ENCODE measurements at places on chromosomes 5 and 9.

- DNase-seq: no peak
Measured at GRCh38 chr9:93824386-93825294, 130.5 kb downstream of the BARX1 start.

DNA sequence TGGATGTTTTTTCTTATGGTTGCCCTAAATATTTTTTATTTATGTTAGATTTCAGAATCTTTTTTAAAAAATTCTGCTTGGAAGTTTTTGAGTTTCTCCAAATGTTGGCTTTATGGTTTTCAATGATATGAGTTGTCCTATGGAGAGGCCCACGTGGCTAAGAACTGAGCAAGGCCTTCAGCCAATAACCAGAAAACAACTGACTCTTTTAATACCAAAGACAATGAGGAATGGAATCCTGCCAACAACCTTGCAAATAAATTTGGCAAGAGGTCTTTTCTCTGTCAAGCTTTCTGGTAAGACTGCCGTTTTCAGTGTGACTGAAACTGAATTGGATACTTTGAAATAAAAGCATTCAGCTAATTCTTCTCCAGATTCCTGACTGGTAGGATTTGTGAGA, 1740.1 kb upstream of the WWC1 start:
- DNase-seq: no peak

DNA sequence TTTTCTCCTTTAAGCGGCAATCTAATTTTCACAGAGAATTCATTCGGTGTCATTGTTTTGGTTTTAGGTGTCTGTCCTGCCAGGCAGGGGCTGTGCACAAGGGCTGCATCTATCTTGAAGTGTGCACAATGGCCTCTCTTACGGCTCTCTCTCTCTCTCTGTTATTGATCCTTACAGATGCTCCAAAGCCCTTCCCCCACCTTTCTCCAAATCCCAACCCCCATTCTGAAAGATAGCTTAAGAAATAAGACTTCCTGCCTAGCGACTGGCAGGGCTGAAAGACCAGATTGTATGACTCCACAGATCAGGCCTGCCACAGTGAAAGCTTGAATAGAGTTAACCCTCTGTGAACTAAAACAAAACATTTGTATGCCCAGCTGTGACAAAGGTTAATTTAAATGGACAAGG, 86.5 kb upstream of the NR5A1 start:
- no peak for DNase-seq

DNA sequence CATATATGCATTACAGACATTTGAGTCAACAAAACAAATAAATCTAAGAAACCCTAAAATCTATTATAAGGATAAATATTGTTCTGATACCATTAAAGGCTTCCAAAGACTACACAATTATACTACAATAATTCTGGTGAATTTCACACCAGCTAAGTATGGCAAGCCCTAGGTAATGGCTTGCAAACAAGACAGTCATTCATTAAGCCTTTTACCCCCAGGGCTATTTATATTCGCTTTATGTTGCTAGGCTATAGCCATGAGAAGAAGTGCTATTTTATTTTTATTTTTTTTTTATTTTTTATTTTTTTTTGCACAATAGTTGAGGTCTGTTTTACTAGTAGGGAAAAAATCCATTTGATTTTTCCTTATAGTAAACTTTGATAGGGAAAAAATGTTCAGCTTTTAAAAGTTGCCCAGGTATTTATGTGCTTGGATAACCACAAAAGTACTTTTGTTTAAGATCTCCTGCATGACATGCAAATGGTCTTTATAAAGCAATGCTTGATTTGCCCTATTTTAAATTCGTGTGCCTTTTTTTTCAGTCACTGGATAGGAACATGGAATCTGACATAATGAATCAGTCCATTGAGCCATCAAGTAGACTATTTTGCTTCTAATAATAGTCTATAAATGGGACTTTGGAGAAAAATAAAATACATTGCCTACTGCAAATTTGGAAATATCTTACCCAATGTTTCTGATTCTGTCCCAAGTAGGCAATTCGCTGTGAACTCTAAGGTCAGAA, 946.3 kb upstream of the COX7C start:
- no peak for DNase-seq

DNA sequence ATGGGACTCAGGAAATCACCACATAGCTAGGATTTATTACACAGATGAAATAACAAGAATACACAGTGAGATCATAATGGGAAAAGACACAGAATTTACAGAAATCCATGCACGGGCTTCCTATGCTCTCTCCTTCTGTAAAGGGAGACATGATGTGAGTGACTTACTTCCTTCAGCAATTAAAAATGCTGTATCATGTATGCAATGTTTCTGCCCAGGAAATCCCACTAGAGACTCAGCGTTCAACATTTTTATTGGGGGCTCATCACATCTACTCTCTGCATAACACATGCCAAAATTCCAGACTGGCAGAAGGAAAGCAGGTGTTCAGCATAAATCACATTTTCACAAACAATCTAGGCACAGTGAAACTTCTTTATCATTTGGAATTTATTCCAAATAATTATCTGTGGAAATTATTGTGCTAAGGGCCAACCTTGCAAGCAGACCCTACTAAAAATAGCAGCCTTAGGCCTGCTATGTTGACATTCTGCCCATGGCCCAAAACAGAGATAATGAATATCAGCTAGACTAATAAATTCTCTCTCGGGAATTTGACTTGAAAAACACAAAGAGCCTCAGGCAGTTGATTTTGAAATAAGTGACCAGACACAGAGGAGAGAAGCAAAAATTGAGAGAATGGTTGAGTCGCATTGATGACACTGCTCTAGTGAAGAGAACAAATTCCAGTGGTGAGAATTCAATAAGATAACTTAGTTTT, 31.4 kb upstream of the SELENOP start:
- DNase-seq: no peak

DNA sequence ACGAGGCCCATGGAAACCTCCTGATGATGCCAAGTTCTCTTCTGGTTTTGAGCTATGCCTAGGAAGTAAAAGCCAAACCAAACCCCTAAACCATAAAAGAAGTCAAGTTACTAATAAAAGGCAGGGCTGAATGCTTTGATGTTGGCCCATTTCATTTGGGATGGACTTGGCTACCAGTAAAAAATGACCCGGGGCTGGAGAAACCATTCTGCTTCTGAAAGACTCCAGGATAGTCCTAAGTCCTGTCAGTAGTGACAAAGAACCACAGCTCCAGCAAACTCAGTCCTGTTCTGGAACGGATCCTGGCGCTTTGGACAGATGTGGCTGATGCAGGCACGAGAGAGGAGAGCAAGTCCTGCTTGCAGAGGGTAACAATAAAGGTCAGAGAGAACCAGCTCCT, 68.6 kb downstream of the SH3PXD2B start:
- DNase-seq: no peak

- no peak for DNase-seq
Measured at GRCh38 chr5:154520861-154521453, 42.9 kb upstream of the HAND1 start.

DNA sequence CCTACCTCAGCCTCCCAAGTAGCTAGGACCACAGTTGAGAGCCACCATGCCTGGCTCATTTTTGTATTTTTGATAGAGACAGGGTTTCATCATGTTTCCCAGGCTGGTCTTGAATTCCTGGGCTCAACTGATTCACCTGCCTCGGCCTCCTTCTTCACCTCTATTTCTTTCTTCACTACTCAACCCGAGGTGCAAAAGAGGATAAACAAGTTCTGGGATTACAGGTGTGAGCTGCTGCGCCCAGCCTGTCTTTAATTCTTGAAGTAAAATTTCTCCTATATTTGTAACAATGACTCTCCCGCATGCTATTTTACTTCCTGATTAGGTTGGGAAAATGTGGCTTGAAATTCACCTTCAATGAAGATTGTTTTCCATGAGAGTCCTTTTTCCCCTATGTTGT, 46.4 kb downstream of the CAST start:
- DNase-seq: no peak

DNA sequence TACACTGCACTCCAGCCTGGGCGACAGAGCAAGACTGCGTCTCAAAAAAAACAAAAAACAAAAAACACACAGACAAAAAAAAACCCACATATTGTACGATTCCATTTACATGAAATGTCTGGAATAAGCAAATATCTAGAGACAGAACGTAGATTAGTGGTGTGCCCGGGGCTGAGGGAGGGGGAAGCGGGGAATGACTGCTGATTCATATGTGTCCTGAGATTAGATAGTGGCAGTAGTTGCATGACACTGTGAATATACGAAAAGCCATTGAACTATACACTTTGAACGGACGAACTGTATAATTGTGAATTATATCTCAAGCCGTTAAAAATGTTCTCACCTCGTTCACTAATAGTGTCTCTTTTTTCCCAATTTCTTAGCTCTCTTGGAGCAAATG, 23.9 kb downstream of the FGF1 start:
- no peak for DNase-seq

- no peak for DNase-seq
Measured at GRCh38 chr5:119276978-119277377, 78.8 kb upstream of the TNFAIP8 start.

DNA sequence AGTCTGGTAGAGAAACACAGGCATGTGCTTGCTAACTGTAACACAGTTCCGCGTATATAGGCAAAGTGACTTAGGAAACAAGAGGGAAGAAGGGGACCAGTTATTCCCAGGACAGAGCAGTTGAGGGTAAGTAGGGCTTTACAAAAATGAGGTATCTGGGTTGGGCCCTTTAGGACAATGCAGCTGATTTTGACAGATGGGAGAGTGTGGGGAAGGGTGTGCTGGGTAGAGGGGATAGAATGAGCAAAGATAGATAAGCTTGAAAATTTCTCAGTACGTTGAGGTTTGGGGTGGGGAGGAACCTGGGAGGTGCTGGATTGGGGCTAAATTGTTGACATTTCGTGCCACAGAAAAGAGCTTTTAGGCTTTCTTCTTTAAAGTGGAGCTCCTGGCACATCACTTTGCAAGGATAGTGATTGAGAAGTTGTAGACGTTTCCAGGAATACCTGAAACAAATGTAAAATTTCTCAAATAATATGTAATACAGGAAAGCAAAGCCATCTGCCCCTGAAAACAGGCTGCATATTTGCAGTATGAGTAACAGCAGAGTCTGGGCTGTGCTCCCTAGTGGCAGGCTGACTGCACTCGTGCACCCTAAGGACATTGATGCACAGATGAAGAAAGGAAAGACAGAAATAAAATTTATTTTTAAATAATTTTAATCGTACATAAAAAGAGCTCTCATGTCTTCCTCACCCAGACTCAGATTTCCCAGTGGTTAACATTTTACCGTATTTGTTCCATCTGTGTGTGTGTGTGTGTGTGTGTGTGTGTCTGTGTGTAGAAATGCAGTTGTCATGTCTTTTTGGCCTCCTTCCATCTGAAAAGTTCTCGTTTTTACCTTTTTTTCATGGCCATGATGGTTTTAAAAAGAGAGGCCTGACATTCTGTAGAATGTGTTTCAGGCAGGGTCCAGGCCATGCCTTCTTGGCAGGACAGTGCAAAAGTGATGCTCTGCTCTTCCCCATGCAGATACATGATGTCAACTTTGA, 144.9 kb upstream of the DMRT1 start:
- no peak for DNase-seq

GRCh38 chr5:74027732-74028338, 401.8 kb downstream of the ARHGEF28 start:
- DNase-seq: no peak

DNA sequence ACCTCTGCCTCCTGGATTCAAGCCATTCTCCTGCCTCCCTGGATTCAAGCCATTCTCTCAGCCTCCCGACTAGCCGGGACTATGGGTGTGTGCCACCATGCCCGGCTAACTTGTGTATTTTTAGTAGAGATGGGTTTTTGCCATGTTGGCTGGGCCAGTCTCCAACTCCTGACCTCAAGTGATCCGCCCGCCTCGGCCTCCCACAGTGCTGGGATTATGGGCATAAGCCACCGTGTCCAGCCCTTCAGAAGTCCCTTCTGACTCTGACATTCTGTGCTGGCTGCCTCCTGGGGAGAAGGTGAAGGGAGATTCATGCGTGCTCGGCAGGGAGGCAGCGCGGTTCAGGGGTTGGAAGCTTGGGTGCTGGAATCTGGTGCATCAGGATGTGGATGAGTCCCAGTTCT, 28.8 kb downstream of the PRRX2 start:
- no peak for DNase-seq

DNA sequence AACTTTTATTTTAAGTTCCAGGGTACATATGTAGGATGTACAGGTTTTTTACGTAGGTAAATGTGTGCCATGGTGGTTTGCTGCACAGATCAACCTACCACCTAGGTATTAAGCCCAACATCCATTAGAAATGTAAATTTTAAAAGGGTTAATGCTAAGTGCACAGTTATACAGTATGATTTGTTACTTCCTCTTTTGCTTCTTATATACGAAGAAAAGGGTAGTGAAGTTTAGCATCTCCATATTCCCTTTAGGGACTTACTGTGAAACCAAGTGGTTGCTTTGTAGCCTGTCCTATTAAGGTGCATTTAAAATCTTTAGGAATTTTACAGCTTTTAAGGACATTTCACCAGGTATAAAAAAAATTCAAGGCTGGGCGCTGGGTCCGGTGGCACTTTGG, 46.4 kb downstream of the RBM27 start:
- DNase-seq: no peak

DNA sequence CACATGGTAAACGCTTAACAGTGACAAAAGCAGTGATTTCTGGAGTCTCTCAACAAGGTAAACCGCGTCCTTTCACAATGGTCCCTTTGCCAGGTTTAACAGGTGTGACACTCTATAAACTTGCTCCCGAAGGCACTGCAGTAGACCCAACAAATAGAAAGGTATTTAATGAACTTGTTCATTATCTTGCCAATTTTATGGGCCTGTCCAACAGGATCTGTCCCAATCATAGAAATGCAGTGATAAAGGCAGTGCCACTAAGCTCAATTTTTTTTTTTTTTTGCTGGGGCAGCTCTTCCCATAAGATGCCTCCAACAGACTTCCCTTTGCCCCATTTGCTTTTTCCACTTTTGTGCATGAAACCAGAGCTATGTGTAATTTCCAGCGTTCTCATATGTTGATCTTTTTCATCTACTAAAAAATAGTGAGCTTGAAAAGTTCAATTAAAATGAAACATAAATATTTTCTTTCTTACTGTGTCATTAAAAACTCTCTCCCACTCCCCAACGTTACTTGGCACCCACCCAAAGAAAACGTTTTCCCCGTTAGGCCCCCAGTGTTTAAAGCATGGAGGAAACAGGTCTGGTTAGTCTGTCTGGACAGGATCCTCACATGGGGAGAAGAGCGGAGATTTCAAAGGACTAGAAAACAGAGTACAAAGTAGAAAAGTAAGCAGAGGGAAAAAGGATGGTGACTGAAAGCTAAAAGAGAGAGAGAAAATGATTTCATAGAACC, 80.9 kb upstream of the SPATA31D4 start:
- DNase-seq: no peak

- no peak for DNase-seq
Measured at GRCh38 chr9:134294153-134295071, 31.8 kb upstream of the RXRA start.

GRCh38 chr5:143600396-143601075, 197.1 kb upstream of the NR3C1 start:
- no peak for DNase-seq
